ENCODE measurements at places on chromosomes 13 and 19.

GRCh38 chr13:77300176-77301037 is 26.5 kb downstream of the MYCBP2 start:
- no peak for DNase-seq

DNA sequence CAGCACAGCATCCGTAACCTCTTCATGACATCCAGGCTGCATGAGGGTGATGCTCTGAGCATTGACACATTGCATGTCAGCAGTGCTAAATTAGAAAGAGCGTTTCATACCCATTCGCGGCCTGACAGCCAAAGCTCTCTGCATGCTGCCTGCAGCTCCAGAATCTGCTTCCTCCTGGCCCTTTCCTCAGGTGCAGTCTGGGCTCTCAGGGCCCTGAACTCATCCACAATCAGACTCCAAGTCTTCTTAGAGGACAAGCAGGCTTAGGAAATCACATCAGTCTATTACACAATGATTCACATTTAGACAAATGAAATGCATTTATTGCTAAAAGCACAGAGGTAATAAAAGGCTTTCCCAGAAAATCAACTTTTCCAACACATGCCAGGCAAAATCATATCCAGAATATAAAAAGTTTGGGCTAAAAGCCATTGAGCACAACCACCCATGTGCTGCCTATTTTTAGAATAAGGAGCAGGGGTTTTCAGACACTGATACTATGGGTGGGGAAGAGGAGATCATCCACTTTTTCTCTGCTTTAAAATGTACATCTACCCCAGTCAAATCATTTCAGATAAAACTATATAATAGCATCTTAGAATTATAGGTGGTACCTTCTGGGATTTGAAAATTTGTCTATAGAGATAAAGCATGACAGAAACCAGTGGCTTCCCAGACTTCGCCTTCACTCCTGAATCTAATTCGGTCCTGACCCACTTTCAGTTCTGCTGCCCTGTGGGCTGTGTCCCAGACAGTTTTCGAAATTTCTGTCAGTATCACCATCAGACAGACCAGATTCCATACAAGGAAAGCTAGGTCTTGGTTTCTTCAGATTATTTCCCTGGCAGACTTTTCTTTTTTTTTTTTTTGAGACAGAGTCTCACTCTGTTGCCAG is 109.3 kb downstream of the COL4A2 start:
- DNase-seq: no peak

- DNase-seq: no peak
Observed at GRCh38 chr19:52898101-52898500, 666 bp upstream of the ZNF320 start.

- no peak for DNase-seq
Observed at GRCh38 chr13:43315522-43315921, 292.1 kb downstream of the DNAJC15 start.

DNA sequence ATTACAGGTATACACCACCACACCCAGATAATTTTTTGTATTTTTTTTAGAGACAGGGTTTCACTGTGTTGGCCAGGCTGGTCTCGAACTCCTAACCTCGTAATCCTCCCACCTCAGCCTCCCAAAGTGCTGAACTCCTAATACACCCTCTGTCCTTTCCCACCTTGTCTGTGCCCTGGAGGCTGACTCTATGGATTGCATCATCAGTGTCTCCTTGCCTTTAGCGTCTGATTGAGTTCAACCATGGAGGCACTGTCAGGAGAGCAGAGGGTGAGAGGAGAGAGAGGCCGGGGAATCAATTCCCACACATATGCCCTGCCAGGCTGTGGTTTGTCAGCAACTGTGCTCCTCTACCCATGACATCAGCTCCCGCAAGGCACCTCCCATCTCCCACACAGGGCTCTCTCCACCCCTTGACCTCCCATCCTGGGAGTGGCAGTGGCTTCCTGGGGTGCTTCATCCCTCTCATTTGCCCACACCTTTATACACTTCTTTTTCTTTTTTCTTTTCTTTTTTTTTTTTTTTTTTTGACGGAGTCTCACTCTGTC is 12.6 kb upstream of the LILRB4 start:
- DNase-seq: no peak

DNA sequence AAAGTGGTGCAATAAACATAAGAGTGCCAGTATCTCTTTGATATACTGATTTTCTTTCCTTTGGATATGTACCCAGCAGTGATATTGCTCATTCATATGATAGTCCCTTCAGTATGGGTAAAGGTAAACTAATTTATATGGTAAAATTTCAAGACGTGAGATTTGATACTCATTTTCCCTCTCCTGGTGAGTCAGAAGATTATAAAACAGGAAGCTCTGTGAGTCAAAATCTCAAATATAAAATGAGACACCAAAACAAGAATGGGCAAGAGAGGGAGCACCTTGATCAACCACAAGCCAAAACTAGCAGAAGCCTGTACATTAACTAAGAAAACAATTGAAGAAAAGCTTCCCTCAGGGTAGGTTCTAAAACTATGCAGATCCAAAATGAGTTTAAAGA is 216.3 kb downstream of the SLITRK6 start:
- no peak for DNase-seq

DNA sequence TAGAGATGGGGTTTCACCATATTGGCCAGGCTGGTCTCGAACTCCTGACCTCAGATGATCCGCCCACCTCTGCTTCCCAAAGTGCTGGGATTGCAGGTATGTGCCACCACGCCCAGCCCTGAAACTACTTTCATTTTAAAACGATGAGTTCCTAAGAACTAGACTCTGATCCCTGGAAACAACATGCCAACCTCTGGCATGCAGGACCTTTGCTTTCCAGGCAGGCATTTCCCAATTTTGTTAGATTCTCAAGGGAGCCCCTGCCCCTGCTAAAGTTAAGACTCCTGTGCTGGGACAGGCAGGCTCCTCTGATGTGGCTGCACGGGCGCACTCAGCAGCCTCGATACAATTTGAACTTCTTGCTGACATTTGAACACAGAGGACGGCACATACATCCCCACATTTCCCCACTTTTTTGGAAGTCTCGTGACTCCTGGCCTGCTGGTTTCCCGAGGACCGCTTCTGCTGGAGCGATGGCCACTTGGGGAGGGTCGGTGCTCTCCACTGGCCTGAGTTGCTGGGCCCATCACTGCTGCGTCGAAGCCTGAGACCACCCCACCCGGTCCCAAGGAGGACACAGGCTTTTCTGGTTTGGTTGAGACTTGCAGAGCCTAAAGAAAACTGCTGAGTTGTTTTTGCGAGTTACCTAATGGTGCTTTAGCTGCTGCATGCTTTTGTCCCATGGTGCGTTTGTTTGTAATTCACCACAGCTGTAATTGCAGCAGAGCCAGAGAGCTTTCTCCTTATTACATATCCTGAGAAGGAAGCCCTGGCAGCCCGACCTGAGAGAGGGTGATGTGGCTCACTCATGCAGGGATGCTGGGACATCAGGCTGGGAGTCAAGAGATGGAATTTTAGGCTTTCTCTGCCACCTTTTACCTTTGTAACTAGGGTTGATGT is 8.2 kb downstream of the ATP11A start:
- no peak for DNase-seq

DNA sequence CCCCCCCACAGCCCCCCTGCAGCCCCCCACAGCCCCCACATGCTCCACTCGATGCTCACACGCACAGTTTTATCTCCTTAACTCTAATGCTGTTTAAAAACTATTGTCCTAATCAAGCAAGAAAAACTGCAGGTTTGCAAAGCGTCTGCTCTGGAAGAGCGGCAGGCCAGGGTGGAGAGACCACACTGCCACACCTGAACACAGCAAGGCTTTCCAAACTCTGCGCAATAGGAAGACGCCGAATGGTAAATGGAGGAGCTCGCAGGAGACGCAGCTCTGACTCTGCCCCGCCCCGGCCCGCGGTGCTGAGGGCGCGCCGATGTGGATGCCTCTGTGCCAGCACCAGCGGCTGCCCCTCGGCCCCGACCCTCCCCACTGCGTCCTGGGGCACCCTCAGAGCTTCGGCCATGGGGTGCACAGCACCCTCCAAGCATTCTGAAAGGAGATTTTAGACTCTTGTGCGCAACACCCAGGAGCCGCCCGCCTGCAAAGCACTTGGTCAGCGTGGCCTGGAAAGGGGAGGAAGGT is 32.4 kb downstream of the RASA3 start:
- DNase-seq: no peak

- DNase-seq: peak; percentile 98
Observed at GRCh38 chr19:2900296-2901252, at the start of gene ZNF57. ZNF57 (plus strand) TSS chr19:2900928; CDS start chr19:2901046, 118 bp downstream.

- DNase-seq: no peak
Observed at GRCh38 chr13:93025984-93026383, 200.6 kb upstream of the GPC6 start.

DNA sequence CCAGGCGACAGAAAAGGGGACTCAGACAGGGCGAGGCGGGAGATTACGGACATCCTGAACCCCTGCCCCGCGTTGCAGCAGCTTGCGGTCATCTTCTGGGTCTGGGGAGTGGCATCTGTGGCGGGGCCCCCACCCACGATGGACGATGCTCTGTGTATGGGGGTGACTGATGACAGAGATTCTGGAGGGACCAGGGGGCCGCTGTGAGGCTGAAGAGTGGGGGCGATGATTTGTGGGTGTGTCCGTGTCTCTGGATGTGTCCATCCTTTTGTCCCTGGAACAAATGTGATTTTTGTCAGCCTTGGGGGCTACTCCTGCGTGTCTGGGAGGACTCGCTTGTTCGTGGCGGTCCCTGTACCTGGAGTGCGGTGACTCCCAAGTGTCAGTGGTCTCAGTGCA is 17.7 kb downstream of the ZNF77 start:
- DNase-seq: no peak

GRCh38 chr13:84470528-84470927 is 588.3 kb upstream of the SLITRK1 start:
- DNase-seq: no peak

GRCh38 chr13:111385183-111385857 is 64.9 kb downstream of the TEX29 start:
- no peak for DNase-seq

GRCh38 chr13:27379694-27380641 is 44.5 kb upstream of the GTF3A start:
- peak; percentile 10 for DNase-seq

DNA sequence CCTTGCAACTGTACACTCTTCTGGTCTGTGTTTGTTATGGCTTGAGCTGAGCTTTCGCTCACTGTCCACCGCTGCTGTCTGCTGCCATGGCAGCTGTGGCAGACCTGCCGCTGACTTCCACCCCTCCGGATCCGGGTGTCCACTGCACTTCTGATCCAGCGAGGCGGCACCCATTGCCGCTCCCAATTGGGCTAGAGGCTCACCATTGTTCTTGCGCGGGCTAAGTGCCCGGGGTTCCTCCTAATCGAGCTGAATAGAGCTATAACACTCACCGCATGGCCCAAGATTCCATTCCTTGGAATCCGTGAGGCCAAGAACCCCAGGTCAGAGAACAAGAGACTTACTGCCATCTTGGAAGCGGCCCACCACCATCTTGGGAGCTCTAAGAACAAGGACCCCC is 2.2 kb upstream of the PSMC4 start:
- no peak for DNase-seq

GRCh38 chr19:3298853-3299449 is 67.4 kb upstream of the NFIC start:
- no peak for DNase-seq

DNA sequence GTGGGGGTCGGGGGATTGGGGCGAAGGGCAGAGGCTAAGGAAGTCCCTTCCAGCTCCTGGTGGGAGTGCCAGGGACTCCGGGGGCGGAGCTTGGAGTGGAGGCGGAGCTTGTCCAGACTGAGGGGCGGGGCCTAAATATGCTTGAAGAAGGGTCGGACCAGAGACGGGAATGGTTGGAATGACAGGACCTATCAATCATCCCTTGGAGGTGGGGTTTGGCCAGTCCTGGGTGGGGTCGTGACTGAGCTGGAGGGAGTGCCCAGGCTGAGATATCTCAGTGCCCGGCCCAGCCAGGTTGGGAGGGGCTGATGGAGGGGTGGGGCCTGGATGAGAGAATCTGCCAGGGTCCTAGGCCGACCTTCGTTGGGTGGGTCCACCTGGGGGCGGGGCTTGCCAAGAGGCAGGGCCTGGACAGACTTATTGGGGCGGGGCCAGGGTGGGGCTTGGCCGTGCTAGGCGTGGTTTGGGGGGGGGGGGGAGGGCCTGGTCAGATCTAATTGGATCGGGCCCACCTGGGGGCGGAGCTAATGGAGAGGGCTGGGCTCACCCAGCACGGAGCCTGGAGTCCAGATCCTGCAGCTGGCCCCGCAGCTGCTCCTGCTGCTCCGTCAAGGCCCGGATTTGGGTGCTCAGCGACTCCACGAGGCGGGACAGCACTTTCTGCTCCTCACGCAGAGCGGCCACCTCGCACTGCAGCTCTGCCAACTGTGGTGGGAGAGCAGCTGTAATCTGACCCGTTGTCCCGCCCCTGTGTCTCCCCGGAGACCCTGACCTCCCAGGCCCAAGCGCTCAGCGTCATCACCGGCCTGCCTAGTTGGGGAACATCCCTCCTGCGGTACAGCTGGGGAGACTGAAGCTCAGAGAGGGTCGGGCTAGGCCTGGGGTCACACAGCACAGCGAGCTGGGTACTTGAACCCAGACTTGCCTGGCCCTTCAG is 2.6 kb upstream of the WIZ start:
- no peak for DNase-seq

DNA sequence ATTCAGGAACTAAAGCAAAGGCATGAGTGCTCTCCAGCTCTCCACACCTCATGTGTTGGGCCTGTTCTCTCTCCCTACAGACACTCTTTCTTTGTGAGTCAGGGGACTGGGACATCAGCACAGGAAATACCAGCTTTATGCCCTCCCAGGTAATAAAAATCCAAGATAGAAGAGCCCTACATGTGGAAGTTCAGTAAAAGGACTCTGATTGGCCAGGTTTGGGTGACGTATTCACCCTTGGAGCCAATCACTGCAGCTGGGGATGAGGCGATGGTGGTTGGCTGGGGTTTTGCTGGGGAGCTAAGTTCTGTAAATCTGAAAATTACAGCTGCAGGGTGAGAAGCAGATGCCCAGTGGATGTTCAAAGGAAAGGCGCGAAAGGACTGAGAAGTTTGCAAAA is 32.5 kb downstream of the CCDC70 start:
- DNase-seq: no peak

- no peak for DNase-seq
Observed at GRCh38 chr19:988081-988480, 3.9 kb downstream of the WDR18 start.

GRCh38 chr19:688992-689391 is 6.3 kb downstream of the PRSS57 start:
- no peak for DNase-seq

- DNase-seq: no peak
Observed at GRCh38 chr19:10122045-10122444, 2.3 kb upstream of the EIF3G start.

GRCh38 chr13:33696530-33696929 is 121.4 kb upstream of the RFC3 start:
- no peak for DNase-seq

Measured in stimulated activated CD4-positive, alpha-beta T cell treated with anti-CD3 and anti-CD28 coated beads, TNF-alpha, amount 100 ng/mL, for 24 hours (primary cell).